Gastrocnemius medialis (tissue), 4 donors: ENCODE measurements at places on chromosomes 1 and 21.

- no peak for DNase-seq
Measured at GRCh38 chr1:228784181-228784580, 48.9 kb downstream of the RHOU start.

GRCh38 chr1:40014253-40014706 lies 26.2 kb upstream of the CAP1 start:
- no peak for DNase-seq

DNA sequence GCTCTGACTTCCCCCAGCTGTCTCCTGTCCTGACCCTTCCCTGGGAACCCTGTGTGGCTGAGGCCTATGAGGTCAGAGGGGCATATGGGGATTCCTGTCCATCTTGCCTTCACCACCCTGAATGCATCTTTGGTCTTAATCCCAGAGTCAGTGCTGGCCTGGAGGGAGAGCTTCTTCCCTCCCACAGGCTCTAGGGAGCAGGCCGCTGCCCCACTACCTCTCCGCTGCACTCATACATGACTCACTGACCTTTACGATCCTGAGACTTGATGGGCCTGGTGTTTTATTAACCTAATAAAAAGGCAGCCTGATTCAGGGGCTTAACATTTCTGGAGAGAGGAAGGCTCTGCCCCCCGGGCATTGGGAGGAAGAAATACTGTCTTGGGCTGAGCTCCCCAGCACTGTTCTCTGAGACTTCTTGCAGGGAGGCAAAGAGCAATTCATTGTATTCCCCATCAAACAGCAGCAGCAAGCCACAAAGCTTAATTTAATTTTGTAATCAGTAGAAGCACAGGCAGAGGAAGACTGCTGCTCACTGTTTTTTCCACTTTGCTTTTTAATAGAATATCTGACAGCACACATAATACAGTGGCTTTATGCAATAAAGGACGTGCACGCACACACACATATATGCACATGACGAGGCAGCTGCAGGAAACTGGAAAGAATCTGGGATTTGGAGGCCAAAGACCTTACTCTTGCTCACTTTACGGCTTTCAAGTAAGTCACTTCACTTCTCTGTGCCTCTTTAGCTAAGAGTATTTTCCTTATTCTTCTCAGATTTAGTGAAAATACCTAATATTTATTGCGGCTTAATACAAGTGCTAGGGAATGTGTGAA lies 89.2 kb upstream of the GRIK3 start:
- no peak for DNase-seq

DNA sequence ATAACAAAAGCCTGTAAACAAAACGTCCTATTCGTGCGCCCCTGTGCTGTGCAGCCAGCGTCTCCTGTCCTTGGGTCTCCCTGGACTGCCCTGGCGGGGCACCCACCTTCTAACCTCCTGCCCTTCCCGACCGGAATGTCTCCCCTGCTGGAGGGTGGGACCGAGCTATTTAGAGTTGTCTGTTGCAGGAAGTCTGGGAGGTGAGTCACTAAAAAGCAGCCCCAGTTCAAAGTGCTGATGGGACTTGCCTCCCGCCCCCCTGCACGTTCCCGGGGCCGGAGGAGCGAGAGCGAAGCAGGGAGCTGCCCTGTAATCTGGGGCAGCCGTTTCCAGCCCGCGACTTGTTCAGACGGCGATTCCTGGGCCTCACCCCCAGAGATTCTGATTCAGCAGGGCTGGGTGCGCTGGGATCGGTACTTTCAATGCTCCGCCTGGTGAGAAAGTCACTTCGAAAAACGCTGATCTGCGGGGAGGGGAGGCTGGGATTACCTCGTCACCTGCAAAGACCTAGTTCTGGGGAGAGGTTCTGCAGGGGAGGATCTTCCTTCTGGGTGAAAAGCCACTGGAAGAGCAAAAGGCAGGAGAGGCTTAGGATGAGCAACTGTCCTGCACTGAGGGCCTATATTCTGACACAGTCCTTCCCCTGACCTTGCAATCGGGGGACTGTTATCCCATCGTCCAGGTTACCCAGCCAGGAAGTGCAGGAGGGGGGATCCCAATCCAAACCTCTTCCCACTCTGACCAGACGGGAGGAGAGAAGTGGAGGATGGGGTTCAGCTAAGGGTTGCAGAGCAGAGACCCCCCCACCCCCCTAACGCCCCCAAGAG lies 1.2 kb upstream of the DHRS3 start:
- DNase-seq: peak; percentile 74

- DNase-seq: no peak
Measured at GRCh38 chr1:50232336-50232735, 123.6 kb downstream of the ELAVL4 start.

GRCh38 chr1:16116625-16117024 lies 39.2 kb downstream of the EPHA2 start:
- no peak for DNase-seq

DNA sequence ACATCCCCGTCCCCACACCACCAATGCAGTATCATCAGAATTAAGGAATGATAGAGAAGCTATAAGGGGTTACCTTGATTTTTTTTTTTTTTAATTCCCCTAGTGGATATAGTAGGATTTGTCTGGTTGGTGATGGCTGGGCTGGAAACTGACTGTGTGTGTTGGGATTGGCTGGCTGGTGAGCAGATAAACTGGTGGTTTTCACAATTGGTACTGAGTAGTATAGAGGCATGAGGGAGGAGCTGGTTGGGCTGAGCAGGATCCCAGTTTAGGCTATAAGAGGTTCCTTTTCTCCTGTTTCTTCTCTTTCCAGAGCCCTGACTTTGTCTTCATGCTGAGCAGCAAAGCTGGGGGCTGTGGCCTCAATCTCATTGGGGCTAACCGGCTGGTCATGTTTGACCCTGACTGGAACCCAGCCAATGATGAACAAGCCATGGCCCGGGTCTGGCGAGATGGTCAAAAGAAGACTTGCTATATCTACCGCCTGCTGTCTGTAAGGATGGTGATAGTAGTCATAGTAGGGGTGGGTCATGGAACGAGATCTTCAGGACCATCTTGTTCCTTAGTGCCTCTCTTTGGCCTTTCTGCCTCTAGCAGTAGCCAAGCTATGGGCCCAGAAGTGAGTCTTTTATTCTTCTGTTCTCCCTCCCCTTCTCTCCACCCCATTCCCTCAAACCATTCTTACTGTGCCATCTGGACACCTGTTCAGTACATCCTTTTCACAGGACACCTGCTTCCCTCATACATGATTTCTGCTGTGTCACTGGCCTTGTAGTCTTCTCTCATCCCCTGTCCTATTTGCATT lies 26.9 kb downstream of the RAD54L start:
- DNase-seq: no peak

- DNase-seq: no peak
Measured at GRCh38 chr1:14820295-14821085, 222.0 kb downstream of the KAZN start.

- DNase-seq: peak; percentile 69
Measured at GRCh38 chr1:164515231-164515630, 43.8 kb upstream of the PBX1 start.

DNA sequence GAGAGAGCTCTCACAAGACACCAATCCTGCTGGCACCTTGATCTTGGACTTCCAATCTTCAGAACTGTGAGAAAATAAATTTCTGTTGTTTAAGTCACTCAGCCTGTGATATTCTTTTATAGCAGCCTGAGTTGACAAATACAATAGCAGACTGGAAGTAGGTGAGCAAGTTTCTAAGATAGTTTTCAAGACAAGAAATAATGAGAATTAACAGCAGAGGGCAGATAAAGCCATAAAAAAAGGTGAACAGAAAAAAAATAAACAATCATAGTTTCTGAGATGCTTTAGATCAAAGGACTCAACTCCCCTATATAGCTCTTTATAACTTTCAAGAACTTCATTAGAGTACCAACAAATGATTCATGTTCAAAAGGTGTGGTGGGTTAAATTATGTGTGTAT lies 119.8 kb downstream of the PLPPR5 start:
- no peak for DNase-seq

- DNase-seq: peak; percentile 38
Measured at GRCh38 chr1:182279724-182280503, 111.7 kb downstream of the GLUL start.

DNA sequence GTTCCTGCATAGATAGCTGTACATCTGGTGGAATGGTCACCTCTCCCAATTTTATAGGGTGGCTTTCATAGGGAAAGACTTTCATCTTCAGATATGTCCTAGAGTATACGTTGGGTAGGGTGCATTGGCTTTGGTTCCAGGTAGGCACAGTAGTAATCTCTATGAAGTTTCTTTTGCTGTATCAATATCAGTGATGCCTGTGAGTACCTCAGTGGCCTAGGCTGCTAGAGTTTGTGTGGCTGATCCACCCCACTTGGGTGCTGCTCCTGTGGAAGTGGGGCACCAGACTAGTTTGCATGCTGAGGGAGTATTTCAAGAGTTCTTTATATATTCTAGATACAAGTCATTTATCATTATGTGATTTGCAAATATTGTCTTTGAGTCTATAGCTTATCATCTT lies 370.5 kb upstream of the VAMP3 start:
- DNase-seq: no peak

GRCh38 chr1:236888903-236889302 lies 93.8 kb downstream of the MTR start:
- no peak for DNase-seq

GRCh38 chr21:39153373-39153772 lies 29.9 kb downstream of the PSMG1 start:
- no peak for DNase-seq

DNA sequence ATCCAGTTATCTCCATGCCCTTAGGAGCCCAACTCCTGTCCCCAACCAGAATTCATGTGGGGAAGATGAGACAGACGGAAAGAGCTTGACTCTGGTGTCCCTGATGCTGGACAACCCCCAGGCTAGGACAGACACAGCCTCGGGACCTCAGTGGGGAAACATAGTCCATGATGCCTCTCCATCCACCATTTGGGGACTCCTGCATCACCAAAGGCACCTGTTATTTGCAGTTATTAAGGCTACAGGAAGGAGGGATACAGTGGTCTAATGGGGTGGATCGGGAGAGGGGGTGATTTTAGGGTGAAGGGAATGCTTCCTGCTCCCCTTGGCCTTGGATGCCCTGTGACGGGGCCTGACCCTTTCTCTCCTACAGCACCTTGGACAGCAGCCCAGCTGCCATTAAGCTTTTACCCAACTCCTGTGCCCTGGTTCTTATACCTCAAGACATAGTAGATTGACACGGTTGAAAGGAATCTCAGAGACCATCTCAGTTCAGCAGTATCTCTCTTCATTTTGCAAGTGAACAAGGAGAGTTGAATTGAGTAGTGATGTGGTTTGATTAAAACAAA lies 111.6 kb downstream of the MATN1 start:
- no peak for DNase-seq

GRCh38 chr1:155652951-155653350 lies 35.6 kb downstream of the YY1AP1 start:
- no peak for DNase-seq

- DNase-seq: no peak
Measured at GRCh38 chr1:178574345-178574744, 61.4 kb downstream of the TEX35 start.

- DNase-seq: peak; percentile 45
Measured at GRCh38 chr21:33434770-33435360, 31.7 kb downstream of the IFNGR2 start.

DNA sequence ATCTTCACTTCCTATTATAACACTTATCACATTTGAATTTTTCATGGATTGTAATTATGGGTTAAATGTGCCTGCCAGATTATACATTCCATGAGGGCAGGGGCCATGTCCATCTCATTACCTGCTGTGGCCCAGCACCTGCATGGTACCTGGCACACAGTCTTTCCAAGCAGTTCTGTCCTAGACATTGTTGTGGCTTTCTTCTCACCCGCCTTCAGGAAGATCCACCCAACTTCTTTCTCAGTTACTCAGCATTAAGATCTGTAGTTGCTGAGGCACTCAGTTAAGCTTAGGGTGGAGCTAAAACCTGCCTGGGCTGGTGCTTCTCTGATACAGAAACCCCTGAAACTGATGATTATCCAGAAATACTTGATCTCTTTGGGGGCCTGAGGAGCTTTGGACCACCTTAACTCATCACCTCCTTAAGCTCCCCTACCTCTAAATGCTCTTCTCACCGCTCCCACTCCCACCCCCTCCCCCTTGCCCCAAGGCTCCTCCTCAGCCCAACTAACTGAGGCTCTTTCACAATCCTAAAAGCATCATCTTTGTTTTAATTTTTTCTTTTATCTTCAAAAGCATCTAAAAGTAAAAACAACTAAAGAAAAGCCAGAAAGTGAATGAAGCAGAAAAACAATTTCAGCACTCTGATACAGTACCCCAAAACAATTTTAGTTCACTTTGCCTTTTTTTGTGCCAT lies 190.6 kb downstream of the FGGY start:
- no peak for DNase-seq

DNA sequence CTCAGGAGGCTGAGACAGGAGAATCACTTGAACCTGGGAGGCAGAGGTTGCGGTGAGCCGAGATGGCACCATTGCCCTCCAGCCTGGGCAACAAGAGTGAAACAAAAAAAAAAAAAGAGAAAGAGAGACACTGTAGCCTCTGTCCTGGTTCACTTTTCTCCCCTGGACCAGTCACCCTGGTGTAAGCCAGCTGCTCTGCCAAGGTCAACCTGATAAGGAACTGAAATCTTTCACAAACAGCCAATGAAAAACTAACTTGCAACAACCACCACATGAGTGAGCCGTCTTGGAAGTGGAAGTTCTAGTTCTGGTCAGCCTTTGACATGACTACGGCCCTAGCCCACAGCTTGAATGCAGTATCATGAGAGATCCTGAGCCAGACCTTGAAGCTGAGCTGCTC lies 36.8 kb upstream of the CXADR start:
- no peak for DNase-seq
